ENCODE measurements at places on chromosomes 7 and 10.

GRCh38 chr7:130881091-130881798, 147.2 kb upstream of the KLF14 start:
- DNase-seq = no peak

GRCh38 chr7:6162331-6162620, 110.1 kb downstream of the CYTH3 start:
- DNase-seq = no peak

- DNase-seq = no peak
Measured at GRCh38 chr7:47354831-47355541, 226.9 kb downstream of the TNS3 start.

GRCh38 chr7:37923996-37924395, 3.6 kb downstream of the EPDR1 start:
- DNase-seq = no peak

DNA sequence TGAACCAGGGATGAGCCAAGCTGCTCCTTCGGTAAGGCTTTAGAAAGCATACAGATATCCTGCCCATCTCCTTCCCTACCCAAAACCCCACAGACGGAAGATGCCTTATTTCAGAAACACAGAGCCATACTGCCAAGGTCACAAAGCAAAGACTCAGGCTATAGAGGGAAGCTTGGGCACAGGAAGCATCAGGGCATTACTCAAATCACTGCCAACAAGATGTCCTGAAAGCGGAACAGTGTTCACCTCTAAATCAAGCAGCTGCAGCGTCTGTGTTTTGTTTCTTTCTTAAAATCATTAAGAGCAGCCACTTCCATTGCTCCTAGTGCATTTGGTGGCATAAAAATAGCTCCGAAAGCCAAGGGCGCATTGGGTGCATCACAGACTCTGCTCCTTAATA, 307.3 kb downstream of the SORCS1 start:
- DNase-seq = no peak

DNA sequence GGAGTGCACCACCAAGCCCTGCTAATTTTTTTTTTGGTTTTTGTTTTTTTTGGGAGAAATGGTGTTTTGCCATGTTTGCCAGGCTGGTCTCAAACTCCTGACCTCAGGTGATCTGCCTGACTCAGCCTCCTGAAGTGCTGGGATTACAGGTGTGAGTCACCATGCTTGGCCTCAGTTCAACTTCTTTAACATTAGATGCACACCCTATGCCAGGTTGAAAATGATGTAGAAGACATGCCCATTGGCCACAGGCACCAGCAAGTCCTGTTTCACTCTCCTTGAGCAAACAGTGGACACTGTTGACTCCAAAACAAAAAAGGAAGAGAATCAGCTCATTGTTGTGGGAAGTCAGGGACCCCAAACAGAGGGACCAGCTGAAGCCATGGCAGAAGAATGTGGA, 1205.3 kb downstream of the REEP3 start:
- DNase-seq = no peak
